ENCODE measurements at places on chromosomes 4 and X.

- DNase-seq, result no peak
Observed at GRCh38 chr4:182179105-182179504, 64.1 kb upstream of the TENM3 start.

GRCh38 chr4:88185906-88186305, 27.5 kb upstream of the ABCG2 start:
- DNase-seq, result no peak

DNA sequence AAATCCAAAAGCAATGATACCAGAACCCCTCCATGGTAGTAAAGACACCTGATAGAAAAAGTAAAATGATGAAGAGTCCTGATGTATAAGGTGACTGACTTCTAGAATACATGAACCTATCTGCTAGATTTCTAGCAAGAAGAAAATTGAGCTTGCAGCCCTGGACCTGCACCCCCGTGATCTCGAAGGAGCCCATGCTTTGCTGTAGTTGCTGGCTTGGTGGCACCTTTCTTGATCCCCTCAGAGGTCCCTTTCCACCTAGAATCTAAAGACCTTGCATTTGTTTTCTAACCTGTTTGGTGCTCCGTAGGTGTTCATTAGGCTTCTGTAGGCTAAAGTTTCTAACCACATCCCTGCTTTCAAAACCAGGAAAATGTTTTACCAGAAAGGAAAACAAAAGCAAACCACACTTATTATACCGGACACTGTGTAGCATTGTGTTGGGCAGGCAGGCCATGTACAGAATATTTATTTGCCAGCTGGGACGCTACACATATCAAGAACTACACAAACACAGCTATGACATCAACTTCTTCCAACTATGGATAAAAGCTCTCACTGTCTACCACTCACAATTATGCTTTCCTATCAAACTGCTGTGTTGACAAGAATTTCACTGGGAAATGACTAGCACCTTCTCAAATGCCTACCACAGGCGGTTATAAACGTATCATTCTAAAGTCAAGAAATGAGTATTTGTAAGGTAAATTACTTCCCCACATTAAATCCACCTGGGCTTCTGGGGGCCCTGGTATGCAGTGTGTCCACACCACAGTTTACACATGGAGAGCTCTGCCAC, 316.2 kb downstream of the UNC5C start:
- peak; percentile 1 for DNase-seq

- no peak for DNase-seq
Observed at GRCh38 chr4:174631901-174632758, 109.8 kb upstream of the HPGD start.

DNA sequence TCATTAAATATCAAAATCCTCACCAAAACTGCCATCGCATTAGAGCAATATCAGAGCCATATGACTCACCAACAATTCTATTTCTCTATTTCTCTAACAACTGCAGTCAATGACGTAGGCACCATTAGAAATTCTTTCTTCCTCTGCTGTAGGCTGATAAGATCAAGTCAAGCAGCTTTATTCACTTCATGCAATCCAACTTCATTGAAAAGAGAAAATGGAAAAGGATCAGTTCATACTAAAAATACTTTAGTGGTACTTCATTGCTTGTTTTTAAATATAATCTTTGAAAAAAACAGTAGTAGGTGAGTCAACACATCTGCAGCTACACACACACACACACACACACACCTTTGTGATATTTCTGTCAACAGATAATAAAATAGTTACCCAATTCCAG, 345.3 kb upstream of the TENM3 start:
- DNase-seq, result no peak

- DNase-seq, result no peak
Observed at GRCh38 chrX:72373136-72373535, 67.4 kb upstream of the CITED1 start.

- DNase-seq, result no peak
Observed at GRCh38 chr4:55733932-55734331, 85.7 kb upstream of the EXOC1L start.

DNA sequence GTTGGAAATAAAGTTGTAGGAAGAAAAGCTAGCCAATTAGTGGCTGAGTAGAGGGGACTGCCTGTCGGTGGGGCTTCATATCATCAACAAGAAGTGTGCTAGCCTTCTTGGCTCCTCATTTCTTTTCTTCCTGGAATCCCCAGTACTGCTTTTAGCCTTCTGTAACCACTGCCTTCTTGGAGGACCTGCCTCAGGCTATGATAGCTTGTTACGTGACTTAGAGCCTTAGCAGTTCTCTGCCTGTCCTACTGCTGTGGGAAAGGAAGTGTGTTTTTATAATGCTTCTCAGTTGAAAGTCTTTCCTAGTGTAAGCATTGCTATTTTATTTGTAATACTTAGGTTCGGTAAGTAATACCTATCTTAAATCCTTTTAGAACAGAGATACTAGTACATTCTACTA, 61.9 kb downstream of the LARP1B start:
- no peak for DNase-seq

- no peak for DNase-seq
Observed at GRCh38 chrX:9429767-9430166, 35.1 kb upstream of the TBL1X start.
